ENCODE measurements at places on chromosomes 5 and 9.

GRCh38 chr5:180423133-180423532, 70.0 kb upstream of the GFPT2 start:
- DNase-seq, result no peak

DNA sequence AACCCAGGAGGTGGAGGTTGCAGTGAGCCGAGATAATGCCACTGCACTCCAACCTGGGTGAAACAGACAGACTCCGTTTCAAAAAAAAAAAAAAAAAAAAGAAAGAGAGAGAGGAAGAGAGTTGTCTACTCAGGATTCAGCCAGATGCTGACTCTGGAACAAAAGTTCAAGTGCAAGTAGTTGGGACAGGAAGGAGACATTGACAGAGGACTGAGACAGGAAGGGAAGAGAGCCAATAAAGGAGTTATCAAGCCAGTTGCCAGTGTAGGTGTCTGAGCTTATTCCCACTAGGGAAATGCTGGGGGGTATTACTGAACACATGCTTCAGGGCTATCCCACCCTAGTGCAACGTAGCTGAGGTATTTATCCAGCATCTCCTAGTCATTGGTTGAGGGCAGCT, 147.7 kb upstream of the SLC1A3 start:
- DNase-seq, result no peak

GRCh38 chr5:170144286-170145023, 38.8 kb downstream of the FOXI1 start:
- DNase-seq, result no peak

DNA sequence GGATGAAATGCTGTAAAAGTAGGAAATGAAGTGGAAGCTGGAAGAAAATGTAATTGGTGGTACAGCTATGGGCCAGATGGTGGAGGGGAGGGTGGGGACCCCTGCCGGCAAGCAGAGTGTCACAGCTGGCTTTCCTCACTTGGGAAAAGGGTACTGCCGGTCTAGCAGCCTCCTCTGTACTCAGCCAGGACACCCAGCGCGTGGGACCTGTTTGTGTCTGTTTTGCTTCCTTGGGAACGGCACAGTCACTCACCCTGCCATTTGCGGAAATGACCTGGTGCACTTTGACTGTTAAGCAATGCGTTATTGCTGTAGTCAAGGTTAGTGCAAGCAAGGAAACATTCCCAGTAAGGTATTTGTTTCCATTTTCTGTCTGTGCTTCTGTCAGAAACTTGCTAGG, 10.1 kb downstream of the TMEM252 start:
- DNase-seq, result no peak

DNA sequence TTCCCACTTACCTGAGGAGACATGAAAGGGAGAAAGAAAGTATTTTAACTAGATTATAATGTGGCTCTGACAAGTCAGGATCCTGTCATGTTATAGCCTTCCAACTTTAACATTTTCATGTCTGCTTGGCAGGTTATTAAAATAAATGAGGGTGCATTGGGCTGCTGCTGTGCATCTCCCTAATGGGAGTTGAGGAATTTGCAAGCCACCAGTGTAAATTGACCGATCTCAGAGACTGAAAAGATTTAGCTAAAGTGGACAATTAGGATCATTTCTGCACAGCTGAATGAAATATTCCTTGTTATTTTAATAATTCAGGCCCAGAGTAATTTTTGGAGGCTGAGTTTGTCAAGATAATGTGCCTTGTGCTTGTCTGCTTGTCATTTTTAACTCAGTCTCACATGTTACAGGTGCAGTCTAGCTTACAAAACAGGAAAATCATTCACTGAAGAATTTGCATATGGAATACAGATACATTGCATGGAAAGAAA, 366.3 kb upstream of the ADAMTS16 start:
- no peak for DNase-seq

- peak; percentile 95 for DNase-seq
Measured at GRCh38 chr9:33721674-33722358, 73.5 kb upstream of the PRSS3 start.

DNA sequence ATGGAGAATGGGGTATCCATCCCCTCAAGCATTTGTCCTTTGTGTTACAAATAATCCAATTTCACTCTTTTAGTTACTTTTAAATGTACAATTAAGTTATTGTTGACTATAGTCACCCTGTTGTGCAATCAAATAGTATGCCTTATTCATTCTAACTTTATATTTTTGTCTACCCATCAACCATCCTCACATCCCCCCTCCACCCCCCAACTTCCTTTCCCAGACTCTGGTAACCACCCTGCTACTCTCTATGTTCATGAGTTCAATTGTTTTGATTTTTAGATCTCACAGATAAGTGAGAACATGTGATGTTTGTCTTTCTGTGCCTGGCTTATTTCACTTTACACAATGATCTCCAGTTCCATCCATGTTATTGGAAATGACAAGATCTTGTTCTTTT, 15.4 kb upstream of the RANBP17 start:
- no peak for DNase-seq

DNA sequence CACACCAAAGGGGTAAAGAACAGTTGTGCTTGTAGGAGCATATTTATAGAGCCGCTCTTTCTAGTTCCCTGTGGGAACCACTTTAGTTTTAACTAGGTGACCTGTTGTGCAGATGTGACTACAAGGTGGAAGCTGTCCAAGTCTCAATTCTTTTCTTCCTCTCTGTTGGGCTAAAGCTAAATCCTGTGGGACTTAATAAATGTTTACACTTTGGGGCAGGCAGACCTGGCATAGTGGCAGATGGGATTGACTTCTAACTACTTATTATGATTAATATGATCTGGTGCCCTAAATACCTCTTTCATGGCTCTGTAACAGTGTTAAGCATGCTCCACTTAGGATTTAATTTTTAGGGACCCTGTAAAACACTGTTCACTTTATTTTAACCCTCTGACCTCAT, 265.3 kb downstream of the KCTD16 start:
- no peak for DNase-seq

DNA sequence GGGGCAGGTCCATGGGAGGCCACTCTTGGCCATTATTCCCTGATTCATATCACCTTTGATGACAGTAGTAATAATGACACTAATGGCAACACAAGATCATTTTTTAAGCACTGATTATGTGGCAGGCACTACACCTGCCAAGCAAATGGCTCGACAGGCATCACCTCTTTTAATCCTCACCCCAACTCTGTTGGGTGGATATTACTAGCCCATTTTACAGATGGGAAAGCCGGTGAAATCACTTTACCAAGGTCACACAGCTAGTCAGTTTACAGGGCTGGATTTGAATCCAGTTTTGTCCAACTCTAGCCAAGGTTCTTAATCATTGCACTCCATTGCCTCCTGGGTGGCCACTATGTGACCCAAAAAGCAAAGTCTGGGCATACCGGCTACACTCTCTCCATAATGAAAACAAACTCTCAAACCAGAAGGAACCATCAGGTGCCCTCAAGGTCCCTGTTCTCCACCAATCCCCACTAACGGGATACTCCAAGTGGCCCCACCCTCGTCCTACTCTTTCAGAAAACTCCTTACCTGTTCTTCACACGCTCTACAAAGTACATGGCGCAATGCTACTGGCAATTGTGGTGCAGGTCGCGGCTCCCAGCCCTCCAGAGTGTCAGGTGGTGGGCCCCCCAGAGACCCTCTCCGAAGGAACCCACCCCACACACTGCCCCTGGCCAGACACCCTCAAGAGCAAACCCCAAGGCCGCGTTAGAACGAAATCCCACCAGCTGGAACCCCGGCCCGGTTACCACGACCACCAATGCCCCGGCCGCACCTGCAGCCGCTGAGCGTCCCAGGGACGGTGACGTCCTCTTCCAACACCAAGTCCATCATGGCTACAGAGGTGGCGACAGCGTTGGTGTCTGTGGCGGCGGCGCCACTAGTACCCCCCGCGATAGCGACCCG, 572 bp downstream of the CDK5RAP2 start:
- DNase-seq, result no peak

DNA sequence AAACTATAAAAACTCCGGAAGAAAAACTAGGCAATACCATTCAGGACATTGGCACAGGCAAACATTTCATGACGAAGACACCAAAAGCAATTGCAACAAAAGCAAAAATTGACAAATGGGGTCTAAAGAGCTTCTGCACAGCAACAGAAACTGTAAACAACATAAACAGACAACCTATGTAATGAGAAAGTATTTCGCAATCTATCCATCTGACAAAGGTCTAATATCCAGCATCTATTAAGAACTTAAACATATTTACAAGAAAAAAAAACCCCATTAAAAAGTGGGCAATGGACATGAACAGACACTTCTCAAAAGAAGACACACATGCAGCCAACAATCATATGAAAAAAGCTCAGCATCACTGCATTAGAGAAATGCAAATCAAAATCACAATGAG, 498.6 kb downstream of the HINT1 start:
- no peak for DNase-seq

- DNase-seq, result no peak
Measured at GRCh38 chr5:159052401-159053011, 47.2 kb downstream of the EBF1 start.

DNA sequence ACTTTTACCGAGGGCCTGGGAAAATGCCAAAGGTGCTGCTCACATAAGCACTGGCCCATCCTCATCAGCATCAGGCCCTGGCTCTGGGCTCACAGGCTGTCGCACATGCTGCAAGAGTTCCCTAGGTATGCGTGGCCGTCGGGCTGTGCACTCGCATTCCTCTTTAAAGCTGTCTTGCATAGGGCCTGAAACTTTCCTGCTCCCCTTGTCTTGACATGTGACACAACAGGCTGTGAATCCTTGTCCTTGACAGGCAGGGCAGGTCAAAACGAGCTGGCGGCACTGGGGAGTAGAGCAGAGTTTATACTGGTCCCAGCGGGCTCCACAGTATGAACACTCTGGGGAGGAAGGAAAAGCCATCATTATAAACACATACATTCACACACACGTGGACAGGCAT, 30.7 kb downstream of the TSTD2 start:
- no peak for DNase-seq

GRCh38 chr9:126612813-126613641, 701 bp upstream of the LMX1B start:
- no peak for DNase-seq

DNA sequence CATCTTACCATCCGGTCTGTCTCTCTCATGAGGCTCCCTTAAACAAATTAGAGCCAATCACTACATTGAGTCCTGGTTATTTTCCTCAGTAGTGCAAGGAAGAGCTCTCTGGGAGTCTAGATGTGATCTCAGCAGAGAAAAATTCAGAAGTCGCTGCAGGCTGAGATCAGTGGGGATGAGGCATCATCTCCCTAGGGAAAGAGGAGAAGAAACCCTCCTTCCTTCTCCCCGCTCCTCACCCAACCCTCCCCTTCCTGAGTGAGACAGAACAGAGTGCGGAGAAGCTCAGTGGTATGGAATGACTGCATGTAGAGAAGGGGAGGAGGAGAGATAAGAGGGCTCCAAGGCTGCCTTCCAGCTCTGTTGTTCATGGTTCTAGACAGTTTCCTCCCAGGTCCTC, 80.5 kb downstream of the PAPPA start:
- no peak for DNase-seq

- DNase-seq, result no peak
Measured at GRCh38 chr5:168135897-168136296, 155.5 kb upstream of the WWC1 start.

DNA sequence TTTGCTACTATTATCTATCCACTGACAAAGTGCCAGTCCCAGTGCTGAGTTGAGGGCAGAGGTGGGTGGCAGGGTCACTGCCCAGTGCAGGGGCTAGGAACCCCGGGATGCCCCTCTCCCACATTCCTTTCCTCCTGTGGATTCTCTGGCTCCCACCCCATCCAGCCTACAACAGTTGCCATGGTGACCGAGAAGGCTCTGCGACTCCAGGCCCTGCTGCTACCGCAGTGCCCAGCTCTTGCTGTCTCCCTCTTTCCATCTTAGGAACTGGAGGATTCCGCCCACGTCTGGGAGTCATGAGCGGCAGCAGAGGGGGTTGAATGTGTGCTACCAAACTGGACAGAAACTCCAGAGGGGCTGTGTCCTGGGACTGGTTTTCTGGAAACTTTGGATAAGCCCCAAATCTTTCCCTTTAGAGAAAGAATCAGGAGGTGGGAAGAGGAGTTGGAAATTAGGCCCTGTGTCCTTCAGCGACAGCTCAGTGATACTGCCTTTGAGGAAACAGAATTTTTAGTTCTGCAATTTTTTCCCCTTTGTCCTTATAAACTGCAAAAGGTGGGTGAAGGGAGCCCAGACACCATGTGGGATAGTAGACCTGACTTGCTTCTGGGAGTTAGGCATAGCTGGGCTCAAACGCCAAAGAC, 20.7 kb upstream of the C5orf47 start:
- no peak for DNase-seq

DNA sequence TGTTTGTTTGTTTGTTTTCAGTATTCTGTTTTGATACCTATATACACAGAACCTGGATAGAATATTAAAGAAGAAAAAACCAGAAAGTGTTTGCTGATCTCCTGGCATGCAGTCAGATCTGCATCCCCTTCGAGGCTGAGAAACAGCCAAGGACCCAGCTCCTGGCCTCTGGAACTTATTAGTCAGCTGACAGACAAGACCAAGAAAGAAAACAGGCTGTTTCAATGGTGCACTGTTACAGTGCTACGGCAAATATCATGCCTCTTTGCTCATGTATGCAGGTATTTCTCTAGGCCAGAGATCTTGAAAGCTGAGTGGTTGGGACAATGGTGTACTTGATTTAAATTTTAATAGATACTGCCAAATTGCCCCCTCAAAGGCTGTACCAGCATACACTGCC, 95.0 kb downstream of the C5orf15 start:
- peak; percentile 33 for DNase-seq

GRCh38 chr5:93062548-93062947, 518.5 kb downstream of the NR2F1-AS1 start:
- DNase-seq, result no peak

DNA sequence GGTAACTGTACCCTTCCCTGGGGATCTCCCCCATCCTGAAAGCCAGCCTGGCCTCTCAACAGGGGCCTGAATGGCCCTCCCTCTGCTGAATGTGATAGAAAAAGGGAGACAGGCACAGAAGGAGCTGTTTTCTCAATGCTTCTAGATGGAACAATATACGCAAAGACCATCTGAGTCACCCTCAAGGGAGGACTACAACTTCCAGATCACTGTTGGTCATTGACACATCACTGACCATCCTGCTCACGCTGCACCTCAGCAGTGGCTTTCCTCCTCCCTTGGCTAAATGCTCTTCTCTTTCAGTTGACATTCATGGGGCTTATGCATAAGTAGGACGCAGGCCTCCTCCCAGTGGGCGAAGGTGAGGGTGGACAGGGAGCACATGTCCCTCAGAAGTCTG, 112.2 kb upstream of the SHB start:
- DNase-seq, result no peak

DNA sequence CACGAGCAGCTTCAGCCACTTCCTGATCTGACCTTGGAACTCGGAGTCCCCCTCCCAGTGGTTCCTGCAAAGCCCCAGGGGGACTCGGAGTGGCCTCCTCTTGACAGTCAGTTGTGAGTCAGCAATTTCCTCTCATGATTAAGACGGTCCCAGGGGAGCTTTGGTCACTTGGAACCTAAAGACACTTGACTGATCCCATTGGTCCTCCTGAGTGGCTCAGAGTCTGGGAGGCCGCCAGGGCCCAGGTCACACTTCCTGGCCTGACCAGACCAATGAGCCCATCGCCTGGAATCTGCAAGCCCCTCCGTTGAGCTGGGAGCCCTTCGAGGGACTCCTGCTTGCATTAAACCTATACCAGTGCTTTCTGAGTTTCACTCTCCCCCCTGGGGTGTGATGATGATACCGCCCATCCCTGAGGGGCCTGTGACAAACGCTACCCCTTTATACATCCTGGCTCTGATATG, 29.1 kb downstream of the TSPAN17 start:
- DNase-seq, result no peak

GRCh38 chr9:124062172-124062571, 50.6 kb downstream of the LHX2 start:
- no peak for DNase-seq

Data from activated effector memory CD4-positive, alpha-beta T cell treated with anti-CD3 and anti-CD28 coated beads, Interleukin-2, amount 50 U/mL, for 16 hours (primary cell).